ENCODE measurements at places on chromosomes 3 and 15. TPM values are rescaled to one million over a fixed set of nuclear protein-coding genes. Genes with fewer than 3 reads are reported as not detected.

DNA sequence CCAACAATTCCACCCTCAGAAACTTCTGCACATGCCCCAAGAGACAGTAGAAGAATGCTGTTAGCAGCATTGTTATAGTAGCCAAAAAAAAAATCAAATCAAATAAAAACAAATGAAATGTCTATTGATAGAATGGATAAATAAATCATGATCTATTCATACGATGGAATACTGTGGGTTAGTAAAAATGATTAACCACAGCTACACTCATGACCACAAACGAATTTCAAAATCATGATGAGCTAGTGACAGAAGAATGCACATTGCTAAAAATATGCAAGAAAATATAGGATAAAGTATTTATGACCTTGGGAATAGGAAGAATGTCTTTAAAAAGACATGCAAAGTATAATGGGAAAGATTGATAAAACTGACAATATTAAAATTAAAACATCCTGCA, 57.5 kb upstream of the ACAN start:
- no peak for DNase-seq

DNA sequence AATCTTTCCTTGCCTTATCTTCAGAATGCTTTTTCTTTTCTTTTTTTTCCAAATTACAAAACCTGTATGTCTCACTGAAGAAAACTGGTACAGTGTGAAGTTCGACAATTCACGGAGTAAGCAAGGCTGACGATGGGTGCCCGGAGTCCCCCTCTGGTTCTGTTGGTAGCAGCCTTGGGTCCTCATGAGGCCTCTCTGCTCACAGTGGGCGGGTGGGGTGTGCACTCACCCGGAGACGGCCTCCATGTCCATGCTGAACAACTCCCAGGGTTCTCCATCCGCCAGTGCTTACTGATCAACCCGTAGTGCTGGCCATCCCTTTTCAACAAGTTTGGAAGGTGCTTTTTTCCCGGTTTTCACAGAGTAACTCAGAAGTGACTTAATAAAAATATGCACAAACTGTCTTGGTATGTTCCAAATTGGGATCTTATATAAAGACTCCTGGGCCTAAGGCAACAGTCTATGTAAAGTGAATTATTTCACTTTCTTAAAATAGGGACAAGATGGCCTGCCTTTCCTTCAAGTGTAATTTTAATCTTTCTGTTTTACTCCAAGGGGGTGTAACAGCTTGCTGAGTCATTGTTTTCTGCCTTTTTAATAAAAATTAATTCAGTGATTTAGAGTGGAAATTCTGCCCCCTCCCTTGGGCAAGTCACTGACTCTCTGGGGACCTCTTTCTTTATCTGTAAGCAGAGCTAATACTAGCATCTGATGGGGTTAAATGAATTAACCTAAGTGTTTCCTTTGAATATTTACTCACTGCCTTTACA, 23.7 kb downstream of the LRRK1 start:
- no peak for DNase-seq

DNA sequence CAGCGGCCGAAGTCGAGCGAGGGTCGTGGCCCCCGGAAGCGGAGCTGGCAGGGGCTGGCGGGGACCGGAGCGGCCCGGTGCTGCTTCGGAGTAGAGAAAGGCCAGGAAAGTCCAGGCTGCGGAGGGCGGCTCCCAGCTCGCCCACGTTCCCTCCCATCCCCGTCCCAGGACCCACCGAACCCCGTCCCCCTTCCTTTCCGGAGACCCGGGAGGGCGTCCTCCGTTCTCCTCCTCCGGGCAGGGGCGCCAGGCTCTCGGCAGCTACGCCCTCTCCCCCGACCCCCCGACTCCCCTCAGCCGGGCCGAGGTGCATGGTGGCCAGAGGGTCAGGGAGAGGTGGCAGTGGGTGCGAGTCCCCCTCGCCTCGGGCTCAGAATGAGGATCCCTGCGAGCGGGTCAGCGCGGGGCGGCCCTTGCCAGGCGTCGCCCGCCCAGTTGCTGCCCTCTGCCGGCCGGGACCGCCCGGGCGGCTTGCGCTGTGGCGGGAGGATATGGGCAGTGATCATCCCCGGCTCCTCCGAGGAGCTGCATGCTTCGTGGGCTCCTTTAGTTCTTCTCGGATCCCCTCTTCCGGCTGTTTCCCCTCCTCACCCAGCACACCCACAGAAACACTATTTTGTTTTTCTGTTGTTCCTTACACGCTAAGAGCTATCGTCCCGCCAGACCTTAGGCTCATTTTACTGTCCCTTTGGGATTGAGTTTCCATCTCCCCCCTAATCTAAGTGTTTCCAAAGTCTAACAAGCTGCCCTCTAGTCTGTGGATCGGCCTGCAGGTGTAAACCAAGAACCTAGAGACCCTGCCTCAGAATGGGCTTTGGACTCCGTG, 744 bp upstream of the ALDH1A2 start:
- peak; percentile 59 for DNase-seq

DNA sequence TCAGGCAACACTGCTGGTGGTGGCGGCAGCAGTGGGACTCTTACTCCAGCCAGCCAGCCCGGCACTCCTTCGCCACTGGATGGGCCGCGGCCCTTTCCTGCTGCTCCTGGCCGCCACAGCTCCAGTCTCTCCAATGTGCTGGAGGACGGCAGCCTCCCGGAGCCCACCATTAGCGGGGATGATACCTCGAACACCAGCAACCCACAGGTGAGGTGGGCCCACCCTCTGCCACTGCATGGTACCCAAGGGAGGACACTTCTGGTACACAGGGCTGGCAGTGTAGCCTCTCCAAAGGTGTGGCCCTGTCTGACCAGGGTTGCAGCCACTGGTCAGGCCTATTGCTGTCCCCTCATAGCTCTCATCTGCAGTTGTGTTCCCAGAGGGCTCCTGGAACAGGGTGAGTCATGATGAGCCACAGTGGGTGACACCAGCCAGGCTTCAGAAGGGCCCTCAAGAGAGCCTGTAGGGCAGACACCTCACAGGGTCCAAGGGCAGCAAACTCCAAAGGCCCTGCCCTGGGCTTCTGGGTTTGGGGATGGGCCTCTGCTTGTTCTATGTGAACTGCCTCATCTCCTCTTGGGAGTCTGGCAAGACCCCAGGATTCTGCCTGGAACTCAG, 20.8 kb downstream of the NBEAL2 start:
- no peak for DNase-seq

GRCh38 chr3:97954228-97954827, 17.9 kb downstream of the RIOX2 start:
- no peak for DNase-seq

Gene GOLGA8S
- polyA plus RNA-seq: 0.07 TPM

Gene WDR53
- 4.5 TPM for polyA plus RNA-seq

Gene GRAMD2A
- polyA plus RNA-seq: not detected

Gene IL16
- polyA plus RNA-seq: 1.9 TPM
